ENCODE measurements at places on chromosomes 11 and 22. TPM values are rescaled to one million over a fixed set of nuclear protein-coding genes. Genes with fewer than 3 reads are reported as not detected.

MS4A3 gene
- total RNA-seq: not detected

PHOX2A gene
- not detected for total RNA-seq

SLC17A6 gene
- not detected for total RNA-seq

RTN4RL2 gene
- total RNA-seq: 0.49 TPM

MEI1 gene
- 0.73 TPM for total RNA-seq

TRIM34 gene
- total RNA-seq: 11.2 TPM

KLHL35 gene
- total RNA-seq: 1.5 TPM

NCF4 gene
- total RNA-seq: not detected

OR51B5 gene
- total RNA-seq: not detected

EHD1 gene
- 86.5 TPM for total RNA-seq

TREH gene
- total RNA-seq: not detected

RGL4 gene
- not detected for total RNA-seq

SCGB1A1 gene
- total RNA-seq: not detected

SHANK2 gene
- 0.97 TPM for total RNA-seq

THY1 gene
- 455 TPM for total RNA-seq

GAS2 gene
- 2.3 TPM for total RNA-seq

NAV2 gene
- 14.1 TPM for total RNA-seq

APOL2 gene
- 64.3 TPM for total RNA-seq

VSIG10L2 gene
- total RNA-seq: 0.36 TPM

TMEM225 gene
- total RNA-seq: not detected

DYNC2H1 gene
- 79.0 TPM for total RNA-seq

SPATA19 gene
- total RNA-seq: not detected

CEND1 gene
- 1.9 TPM for total RNA-seq

GLYAT gene
- not detected for total RNA-seq

C22orf31 gene
- total RNA-seq: not detected

OLFML1 gene
- 53.5 TPM for total RNA-seq

CCDC157 gene
- 4.1 TPM for total RNA-seq

MS4A12 gene
- not detected for total RNA-seq

KCNQ1 gene
- total RNA-seq: not detected

NPTXR gene
- total RNA-seq: 1.5 TPM

CLTCL1 gene
- 8.6 TPM for total RNA-seq

PAX6 gene
- 0.32 TPM for total RNA-seq

F2 gene
- not detected for total RNA-seq

OR5A1 gene
- total RNA-seq: not detected

CASP5 gene
- not detected for total RNA-seq

CD3E gene
- total RNA-seq: not detected

C11orf97 gene
- not detected for total RNA-seq
